ENCODE measurements at places on chromosomes 2 and 18.

- DNase-seq = no peak
Observed at GRCh38 chr2:204150721-204151120, 214.2 kb downstream of the ICOS start.

DNA sequence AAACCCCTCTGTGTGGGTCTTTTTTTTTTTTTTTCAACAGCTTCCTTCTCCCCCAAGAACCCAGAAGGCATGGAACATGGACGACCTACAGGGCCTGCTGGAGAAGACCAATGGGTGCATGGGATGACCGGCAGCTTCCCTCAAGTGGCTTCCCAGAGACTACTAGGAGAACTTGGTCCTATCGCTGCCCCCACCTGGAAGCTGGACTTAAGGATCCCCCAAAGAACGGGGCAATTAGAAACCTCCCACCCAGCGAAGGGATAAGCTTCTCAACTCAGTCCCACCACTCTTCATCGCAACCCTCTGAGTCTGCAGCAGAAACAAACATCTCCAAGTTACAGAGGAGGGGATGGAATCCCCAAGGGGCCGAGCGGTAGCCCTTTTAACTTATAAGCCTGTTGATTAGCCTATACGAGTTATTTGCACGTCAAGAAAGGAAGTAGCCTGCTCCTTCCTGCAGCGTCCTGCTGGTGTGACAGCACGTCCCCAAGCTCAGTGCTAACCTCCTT lies 1.4 kb downstream of the ACTR1B start:
- no peak for DNase-seq

- no peak for DNase-seq
Observed at GRCh38 chr18:65897292-65897691, 146.5 kb downstream of the CDH7 start.

DNA sequence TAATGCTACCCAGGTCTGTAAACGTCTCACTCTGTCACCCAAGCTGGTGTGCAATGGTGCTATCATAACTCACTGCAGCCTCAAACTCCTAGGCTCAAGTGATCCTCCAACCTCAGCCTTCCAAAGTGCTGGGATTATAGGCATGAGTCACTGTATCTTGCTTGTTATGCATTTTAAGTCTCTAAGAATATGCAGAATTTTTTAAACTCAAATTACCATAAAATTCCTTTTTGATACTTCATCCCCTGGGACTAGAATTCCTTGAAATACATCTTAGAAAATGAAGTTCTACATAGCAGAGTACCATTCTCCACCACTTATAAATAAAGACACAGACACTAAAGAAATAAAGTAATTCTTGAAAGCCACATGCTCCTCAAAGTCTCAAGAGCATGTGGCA lies 30.2 kb upstream of the LRATD1 start:
- no peak for DNase-seq

DNA sequence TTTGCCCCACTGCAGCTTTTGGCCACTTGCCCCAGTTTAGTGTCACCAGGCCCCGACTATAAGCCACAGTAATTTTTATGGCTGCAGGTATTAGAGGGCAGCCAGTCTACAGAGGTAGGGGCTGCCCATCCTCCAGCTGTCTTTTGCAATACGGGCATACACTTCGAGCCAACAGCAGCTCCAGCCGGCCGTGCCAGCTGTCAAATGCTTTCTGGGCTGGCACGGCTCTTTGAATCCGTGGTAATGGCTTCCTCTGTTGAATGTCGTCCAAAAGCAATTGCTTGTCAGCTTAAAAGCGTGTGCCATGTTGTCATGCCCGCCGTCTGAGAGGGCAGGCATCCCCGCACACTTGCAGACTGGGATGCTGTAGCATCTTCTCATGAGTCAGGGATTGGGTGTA lies 41.3 kb downstream of the BCL2L11 start:
- DNase-seq = no peak

DNA sequence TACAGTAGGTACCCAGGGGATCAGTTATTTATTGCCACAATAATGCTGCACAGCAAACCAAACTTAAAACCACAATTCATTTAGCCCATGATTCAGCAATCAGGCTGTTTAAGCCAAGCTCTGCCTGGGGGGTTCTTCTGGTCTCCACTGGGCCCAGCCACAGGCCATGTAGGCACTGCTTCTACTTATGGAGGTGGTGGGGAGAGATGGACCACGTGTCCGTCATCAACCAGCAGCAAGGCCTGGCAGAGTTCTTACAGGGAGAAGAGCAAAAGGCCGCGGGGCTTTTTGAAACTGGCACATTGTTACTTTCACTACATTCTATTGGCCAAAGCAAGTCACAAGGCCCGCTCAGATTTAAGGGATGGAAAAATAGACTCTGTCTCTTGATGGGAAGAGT lies 76.3 kb upstream of the DAPL1 start:
- DNase-seq = no peak

- peak; percentile 98 for DNase-seq
Observed at GRCh38 chr2:191013932-191014652, at the start of gene STAT1. TSS of gene STAT1 (minus strand) at chr2:191014171. CDS start at chr2:191010003, 4,168 bp downstream.

- DNase-seq = no peak
Observed at GRCh38 chr2:177783835-177784744, 288.5 kb downstream of the PDE11A start.

GRCh38 chr2:115427436-115427835 lies 985.0 kb downstream of the DPP10 start:
- DNase-seq = no peak

- no peak for DNase-seq
Observed at GRCh38 chr2:19035238-19035637, 323.2 kb downstream of the OSR1 start.

DNA sequence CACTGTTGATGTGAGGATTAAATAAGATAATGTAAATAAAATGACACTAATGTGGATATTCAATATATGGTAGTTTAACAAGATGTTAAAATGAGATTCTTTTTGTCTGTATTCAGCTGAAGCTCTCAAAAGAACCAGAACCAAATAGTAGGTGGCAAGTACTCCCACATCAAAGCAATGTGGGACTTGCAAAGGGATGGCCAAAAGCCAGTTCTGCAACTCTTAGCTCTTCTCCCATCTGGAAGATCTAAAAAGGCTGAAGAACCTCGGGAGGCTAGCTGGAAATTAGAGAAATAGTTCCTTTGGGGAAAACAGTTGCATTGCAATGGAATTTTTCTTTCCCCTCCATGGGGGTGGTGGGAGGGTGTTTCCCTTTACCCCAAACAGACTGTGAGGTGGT lies 48.7 kb downstream of the FBXO48 start:
- DNase-seq = no peak
